ENCODE measurements at places on chromosomes 11 and 22. TPM values are rescaled to one million over a fixed set of nuclear protein-coding genes. Genes with fewer than 3 reads are reported as not detected.
A peak's percentile ranks its signal among the peaks of the same experiment; 100 is the strongest.

DNA sequence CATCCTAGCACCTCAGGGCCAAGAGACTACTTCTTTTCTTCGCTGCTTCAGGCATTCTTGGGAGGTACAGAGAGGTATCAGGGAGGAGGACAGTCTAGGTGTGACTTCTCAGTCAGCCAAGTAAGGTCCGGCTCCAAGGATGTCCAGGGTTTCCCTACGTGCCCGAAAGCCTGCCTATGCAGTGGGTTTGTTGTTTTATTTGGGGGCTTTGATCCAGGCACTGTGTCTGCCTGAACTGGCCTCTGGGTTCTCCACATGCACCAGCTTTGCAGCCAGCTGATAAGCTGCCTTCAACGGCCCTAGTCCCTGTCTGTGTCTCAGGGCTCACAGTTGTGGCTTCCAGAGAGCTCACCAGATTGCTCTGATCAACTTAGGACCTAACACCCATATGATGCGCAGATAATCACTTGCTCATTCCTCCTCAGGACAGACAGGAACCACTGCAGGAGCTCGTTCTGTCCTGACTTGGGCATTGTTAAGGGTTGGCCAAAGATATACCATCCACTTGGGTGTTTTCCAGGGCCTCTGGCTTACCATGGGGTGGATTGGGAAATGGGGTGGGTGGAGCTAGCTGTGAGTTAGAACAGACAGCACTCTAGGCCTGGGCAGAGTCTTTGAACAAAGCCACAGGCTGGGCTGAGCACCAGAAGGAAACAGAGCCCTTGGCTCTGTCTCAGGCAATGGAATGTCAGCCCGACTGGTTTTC is 45.5 kb upstream of the CRYBB3 start:
- DNase-seq = peak; percentile 69
- H3K36me3 ChIP-seq = no peaks in the 10 kb centered on the region
- peaks cover 15% of the 10 kb centered on the region for H3K4me1 ChIP-seq
- H3K27me3 ChIP-seq = no peaks in the 10 kb centered on the region

DNA sequence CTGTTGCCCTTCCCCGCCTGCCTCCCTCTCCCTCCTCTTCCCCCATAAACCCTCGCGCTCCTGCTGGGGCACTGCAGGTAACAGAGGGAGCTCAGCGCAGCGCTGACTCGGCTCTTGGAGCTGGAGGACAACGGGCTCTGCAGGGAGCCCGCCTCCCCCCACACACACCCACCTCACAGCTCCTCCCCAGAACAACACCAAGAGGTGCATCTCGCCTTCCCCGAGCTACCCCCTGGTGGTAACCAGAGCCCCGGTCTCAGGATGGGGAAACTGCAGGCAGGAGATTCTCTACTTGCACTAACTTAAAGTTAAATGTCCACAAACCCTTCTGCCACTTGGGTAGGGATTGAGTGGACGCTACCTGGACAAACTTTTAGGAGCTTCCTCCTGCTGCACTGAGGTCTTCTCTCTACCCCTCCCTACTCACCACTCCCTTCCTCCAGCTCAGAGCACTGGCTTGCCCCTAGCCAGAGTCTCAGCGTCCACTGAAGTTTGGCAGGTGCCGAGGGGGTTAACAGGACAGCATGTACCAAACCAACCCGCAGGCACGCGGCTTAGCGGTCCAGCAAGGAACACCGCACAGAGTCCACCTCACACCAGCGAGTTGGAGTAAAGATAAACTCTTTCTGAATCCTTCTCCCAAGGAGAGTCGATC is 4.0 kb upstream of the SCN4B start:
- peaks cover 13% of the 10 kb centered on the region for H3K4me1 ChIP-seq
- peak overlapping the region; percentile 6 for H3K4me3 ChIP-seq
- peak; percentile 39 for DNase-seq
- no peaks in the 10 kb centered on the region for H3K36me3 ChIP-seq
- H3K27ac ChIP-seq = no peak overlapping the region

DNA sequence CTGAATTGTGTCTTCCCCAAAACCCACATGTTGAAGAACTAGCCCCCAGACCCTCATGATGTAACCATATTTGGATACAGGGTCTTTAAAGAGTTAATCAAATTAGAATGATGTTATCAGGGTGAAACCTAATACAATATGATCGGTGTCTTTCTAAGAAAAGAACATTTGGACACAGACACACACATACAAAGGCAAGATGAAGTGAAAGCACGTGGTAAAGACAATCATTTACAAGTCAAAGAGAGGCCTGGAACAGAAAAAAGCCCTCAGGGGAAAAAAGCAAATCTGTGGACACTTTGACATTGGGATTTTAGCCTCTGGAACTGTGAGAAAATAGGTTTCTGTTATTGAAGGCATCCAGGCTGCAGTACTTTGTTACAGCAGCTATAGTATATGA is 733.4 kb downstream of the JRKL start:
- no peak for DNase-seq
- no peaks in the 10 kb centered on the region for H3K36me3 ChIP-seq
- H3K27me3 ChIP-seq = no peaks in the 10 kb centered on the region
- H3K27ac ChIP-seq = no peak overlapping the region
- no peaks in the 10 kb centered on the region for H3K4me1 ChIP-seq
- no peak overlapping the region for H3K4me3 ChIP-seq

DNA sequence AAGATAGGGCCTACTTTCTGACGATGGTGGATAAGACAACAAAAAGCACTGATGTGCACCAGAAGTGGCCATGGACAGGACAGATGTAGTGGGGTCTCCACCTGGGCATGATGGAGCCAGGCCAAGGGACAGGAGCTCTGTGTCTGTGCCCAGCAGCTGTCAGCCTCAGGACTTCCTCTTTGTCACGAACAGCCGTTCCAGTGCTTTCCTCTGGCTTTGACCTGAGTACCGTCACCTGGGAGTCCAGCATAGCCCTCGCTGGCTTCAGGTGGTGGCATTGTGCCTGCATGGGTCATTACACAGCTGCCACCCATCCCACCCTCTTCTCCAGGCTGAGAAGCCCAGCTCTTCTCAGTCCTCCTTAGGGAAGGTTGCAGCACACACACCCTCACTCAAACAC is 137.8 kb downstream of the GRIK4 start:
- H3K27me3 ChIP-seq = peaks cover 85% of the 10 kb centered on the region
- no peak overlapping the region for H3K4me3 ChIP-seq
- no peak for DNase-seq
- no peak overlapping the region for H3K27ac ChIP-seq
- no peaks in the 10 kb centered on the region for H3K4me1 ChIP-seq

DNA sequence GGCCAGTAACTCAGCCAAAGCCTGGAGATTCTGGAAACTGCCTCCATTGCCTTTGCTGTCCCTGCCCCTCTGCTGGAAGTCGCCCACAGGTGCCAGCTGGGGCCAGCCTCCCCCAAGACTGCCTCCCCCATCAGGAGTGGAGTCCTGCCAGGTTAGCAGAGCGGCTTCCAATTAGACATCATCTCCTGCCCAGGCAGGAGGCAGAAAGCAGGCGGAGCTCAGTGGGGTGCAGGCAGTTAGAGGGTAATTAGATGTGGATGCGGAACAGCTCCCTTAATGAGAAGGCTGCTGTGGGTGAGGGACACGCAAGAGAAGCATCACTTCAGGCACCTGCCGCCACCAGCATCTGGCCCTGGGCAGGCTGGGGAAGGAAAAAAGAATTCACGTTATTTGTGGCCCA is 90.9 kb upstream of the TP53I11 start:
- peaks cover 49% of the 10 kb centered on the region for H3K4me1 ChIP-seq
- H3K27me3 ChIP-seq = no peaks in the 10 kb centered on the region
- DNase-seq = no peak
- no peak overlapping the region for H3K4me3 ChIP-seq

DNA sequence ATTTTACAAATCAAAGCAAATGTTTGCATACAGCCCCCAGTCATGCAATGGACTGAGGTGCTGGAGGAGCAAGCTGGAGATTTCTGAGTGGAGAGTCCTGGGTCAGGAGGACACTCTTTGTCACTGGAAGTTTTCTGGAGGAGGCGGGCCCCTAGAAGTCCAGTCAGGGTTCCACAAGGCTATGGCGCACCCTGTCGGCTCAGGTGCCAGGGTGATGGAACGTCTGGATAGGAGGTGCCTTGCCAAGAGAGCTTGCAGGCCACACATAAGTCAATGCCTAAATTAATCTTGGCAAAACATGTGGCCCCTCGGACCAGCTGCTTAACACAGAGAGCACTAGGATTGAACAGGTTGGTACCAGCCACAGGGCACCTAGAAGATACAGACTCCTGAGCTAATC is 174.7 kb upstream of the CADM1 start:
- no peak overlapping the region for H3K4me3 ChIP-seq
- H3K27me3 ChIP-seq = no peaks in the 10 kb centered on the region
- H3K4me1 ChIP-seq = no peaks in the 10 kb centered on the region
- no peaks in the 10 kb centered on the region for H3K36me3 ChIP-seq

Gene LDLRAD3
- 15.3 TPM for total RNA-seq

GRCh38 chr11:849104-849824 is 6.6 kb downstream of the TSPAN4 start:
- H3K27me3 ChIP-seq = no peaks in the 10 kb centered on the region
- DNase-seq = no peak
- H3K36me3 ChIP-seq = no peaks in the 10 kb centered on the region
- peaks cover 24% of the 10 kb centered on the region for H3K4me1 ChIP-seq
- H3K4me3 ChIP-seq = no peak overlapping the region
- no peak overlapping the region for H3K27ac ChIP-seq

Data from PC-3 (cell line).